Left hindlimb (tissue), 1 donor: ENCODE measurements at places on chromosomes 3 and 15.

- no peak for DNase-seq
Observed at GRCh38 chr15:101206176-101206591, 45.7 kb downstream of the CHSY1 start.

DNA sequence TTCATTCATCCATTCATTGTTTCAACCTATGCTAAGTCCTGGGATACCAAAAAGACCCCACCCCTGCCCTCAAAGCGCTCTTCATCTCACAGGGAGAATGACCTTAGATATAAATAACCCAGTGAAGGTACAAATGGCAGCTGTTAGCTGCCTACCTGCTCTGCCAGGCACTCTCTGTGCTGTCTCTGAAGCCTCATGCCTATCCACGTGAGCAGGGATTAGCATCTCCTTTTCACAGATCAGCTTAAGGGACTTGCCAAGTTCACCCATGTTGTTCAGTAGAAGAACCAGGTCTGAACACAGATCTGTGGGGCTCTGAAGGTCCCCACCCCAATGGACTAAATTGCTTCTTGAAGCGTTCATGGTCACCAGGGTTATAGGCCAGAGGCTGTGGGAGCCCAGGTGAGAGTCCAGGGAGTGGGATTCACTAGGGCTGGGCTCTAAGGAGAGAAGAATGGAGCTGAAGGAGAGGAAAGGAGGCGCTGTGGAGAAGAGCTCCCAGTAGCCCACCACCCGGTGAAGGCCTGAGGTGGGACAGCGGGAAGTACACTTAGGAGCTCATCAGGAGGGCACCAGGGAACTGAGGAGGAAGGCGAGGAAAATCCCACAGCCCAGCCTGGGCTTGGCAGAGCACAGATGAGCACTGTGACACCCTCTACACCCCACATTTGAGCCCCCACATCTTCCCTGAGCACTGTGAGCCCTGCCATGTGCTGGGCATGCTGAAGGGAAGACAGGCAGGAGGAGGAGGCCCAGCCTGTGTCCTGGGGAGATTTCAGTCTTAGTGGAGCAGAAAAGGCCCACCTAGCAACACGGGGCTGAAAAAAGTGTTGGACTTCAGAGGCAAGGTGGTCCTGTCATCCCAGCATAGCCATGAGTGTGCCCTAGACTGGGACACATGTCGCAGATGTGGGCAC is 20.4 kb downstream of the RBP1 start:
- DNase-seq, result no peak

- no peak for DNase-seq
Observed at GRCh38 chr3:12275974-12276650, 12.8 kb upstream of the PPARG start.

- peak; percentile 80 for DNase-seq
Observed at GRCh38 chr15:41558400-41559238, at the start of gene TYRO3. Gene TYRO3 (plus strand): TSS chr15:41559212. CDS start chr15:41559258, 46 bp downstream.

DNA sequence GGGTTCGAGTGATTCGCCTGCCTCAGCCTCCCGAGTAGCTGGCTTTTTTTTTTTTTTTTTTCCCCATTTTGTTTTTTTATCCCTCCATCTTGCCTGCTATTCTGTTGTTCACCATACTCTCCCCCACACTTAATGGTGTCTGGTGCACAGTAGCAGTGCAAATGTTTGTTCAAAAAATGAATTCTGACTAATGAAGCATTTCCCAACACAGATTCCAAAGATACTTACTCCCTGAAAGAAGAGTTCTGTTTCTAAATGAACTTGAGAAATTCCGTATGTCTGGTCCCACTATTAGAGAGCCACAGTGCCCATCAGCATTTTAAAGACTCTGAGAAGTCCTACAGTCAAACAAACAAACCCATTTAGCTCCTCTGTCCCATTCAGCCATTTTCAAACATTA is 9.5 kb downstream of the EDEM1 start:
- no peak for DNase-seq

GRCh38 chr3:190848870-190849269 is 13.6 kb downstream of the GMNC start:
- DNase-seq, result no peak

GRCh38 chr3:185858502-185859225 is 33.8 kb upstream of the IGF2BP2 start:
- DNase-seq, result no peak

- no peak for DNase-seq
Observed at GRCh38 chr3:71389191-71389590, 194.3 kb downstream of the FOXP1 start.

GRCh38 chr3:176183181-176183580 is 1014.1 kb downstream of the TBL1XR1 start:
- DNase-seq, result no peak

GRCh38 chr3:179991104-179991503 is 45.6 kb downstream of the PEX5L start:
- no peak for DNase-seq

GRCh38 chr3:65783117-65783516 is 255.6 kb downstream of the MAGI1 start:
- no peak for DNase-seq

DNA sequence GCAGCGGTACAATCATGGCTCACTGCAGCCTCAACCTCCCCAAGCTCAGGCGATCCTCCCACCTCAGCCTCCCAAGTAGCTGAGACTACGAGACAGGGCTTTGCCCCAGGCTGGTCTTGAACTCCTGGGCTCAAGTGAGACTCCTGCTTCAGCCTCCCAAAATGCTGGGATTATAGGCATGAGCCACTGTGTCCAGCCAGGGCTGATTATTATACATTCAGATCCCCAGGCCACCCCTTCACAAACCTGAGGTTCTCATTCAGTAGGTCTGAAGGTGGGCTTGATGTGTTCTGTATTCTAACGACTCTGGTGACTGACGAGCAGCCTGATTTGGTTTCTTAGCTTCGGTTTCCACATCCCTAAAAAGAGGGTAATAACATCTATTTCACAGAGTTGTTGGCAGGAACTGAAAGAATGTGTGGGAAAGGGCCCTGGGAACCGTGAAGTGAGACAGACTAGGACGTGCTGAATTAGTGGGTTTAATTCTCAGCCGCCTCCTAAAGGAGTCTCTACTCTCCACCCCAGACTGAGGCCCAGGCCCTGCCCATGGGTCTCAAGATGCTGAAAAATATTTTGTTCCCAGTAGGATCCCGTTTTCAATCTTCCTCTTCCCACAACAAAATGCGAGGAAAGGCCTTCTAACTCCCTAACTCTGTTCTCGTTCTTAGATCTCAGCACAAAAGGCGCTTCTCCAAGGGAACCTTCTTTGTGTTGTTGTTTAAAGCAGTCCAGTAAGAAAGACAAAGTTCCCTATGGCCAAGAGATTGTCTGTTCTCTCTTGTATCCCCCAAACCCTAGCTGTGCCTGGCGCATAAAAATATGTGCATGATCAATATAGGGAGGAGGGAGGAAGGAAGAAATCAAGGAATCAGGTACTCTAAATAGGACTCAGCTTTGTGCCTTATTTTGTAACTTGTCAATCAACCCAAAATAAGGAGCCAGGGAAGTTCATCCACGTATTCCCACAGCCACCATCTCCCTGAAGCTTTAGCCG is 210.0 kb upstream of the TOPAZ1 start:
- DNase-seq, result no peak

DNA sequence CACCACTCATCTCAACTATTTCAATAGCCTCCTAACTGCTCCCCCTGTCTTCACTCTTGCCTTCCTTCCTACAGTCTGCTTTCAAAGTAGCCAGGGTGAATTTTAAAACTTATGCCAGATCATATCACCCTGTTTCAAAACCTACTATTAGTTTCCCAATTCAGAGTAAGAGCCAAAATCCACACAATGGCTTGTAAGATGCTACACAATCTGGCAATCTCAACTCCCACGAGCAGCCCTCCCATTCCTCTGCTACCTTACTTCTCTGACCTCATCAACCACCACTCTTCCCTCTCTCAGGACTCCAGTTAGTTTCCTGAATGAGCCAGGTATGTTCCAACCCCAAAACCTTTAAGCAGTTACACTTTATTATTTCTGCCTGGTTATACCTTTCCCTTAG is 62.5 kb downstream of the VPS13C start:
- DNase-seq, result no peak

- no peak for DNase-seq
Observed at GRCh38 chr3:175585898-175586297, 726.8 kb downstream of the NAALADL2 start.

- DNase-seq, result no peak
Observed at GRCh38 chr3:158748237-158748828, 16.1 kb upstream of the RARRES1 start.

GRCh38 chr3:37183976-37184375 is 9.6 kb upstream of the LRRFIP2 start:
- no peak for DNase-seq

- DNase-seq, result no peak
Observed at GRCh38 chr3:16647668-16648067, 42.4 kb upstream of the DAZL start.

DNA sequence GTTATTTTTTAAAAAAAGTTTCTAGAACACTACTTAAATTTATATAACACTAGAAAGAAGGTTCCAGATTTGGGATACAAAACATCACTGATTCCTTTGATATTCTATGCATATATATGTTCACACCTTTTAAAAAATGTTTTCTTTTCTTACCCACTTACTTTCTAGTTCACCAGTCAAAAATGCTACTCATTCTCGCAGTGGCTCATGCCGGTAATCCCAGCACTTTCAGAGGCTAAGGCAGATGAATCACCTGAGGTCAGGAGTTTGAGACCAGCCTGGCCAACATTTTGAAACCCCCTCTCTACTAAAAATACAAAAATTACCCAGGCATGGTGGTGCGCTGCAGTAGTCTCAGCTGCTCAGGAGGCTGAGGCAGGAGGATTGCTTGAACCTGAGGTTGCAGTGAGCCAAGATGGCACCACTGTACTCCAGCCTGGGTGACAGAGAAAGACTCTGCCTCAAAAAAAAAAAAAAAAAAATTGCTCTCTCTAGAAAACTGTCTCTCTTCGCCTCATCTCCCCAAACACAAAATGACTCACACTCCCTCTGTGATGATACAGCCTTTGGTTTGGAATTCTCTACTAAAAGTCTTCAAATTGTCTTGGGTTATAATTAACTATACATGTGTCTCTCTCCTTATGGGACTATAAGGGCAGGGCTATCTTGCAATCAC is 52.6 kb upstream of the TGFBR2 start:
- DNase-seq, result no peak

DNA sequence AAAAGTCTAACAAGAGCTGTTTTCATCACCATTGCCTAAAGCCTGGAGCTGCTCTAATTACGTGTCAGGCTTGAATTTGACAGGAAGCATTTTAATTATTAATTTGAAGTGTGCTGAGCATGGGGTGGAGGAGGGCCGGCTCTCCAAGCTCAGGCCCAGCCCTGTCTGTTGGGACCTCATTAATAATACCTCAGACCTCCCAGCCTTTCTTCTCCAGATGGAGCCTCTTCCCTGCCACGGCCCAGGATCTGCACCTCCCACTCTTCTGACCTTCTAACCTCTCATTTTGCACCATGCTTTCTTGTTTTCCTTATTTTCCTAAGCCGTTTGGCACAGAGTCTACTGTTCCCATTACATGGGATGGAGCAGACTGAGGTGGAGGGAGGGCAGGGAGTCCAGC is 30.0 kb downstream of the INSYN1 start:
- DNase-seq, result no peak

DNA sequence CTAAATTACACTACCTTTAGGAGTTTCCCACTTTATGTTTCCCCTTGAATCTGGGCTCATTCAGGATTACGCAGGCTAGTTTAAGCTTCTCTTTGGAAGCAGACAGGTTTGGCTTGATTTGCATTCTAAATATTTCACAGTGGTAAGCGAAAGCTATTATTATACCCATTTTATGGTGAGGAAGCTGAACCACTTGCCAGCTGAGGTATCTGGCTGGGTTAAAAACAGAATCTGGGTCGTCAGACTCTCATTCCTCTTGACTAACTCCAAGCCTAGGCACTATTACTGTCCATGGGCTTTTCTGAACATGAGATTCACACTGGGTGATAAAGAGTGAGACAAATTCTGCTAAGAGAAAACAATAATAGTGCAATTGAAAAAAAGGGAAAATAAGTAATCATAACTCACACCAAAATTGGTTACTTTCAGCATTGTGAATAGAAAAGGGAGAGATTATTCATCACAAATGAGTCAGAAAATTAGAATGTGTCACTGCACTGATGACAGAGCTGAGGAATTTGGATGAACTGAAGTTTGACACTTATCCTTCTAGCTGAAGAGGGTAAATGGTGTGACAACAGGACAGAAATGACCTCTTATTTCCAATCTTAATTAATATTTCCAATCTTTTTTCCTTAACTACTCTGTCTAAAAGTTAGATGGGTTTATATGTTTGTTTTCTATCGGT is 211.3 kb downstream of the TIGIT start:
- DNase-seq, result no peak

DNA sequence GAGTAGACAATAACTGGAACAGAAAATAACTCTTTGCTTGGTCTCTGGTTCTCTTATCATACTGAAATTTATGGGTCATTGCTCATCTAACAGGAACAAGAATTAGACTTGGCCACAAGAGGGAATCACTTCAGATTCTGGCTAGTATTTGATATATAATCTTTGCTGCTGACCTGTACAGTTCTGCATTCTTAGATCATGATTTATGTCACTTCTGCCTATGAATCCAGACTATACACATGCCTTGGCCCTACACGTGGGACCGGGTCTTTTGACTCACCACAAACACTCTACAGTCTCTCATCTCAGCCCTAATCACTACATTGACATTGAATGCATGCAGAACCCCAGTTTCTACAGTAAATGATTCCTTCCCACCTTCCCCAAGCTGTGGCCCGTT is 162.5 kb upstream of the SOX2 start:
- DNase-seq, result no peak

DNA sequence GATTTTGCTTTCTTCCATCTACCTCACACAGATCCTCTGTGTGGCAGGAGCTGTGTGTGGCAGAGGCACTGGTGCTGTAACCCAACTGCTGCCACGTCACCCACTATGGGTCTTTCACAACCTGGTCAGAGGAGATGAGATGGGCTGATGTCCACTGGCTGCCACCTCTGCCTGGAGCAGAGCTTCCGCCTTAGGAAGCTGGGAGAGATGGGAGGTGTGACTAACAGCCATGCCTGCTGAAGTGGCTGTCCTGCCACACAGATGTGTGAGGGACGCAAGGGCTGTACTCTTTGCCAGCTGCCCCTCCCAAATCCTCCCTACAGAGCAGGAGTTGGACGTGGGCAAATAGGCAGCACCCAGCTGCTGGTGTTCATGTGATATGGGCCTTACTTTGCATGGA is 329.5 kb downstream of the GABRB3 start:
- no peak for DNase-seq

DNA sequence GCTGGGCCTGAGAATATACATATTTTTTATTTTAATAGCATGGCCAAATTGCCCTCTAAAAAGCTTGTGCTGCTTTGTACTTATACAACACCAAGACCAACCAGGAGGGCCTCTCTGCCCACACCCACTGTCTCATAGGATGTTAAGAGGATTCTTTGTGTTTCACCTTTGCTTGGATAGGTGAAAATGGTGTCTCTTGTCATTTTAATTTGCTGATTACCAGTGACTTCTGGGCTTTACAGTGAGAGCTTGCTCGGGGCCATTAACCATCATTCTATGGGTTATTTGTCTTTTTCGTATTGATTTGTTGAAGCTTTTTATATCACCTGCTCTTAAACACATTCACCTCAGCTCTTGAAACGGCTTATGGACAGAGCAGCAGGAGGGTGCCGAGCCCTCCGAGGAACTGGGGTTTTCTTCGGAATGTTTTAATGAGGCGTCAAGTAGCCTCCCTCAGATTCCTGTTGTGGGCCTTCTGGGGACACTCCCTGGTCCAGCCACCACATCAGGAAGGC is 10.5 kb downstream of the PTH1R start:
- DNase-seq, result no peak

GRCh38 chr15:55703873-55704301 is 39.1 kb downstream of the PRTG start:
- no peak for DNase-seq
